ENCODE measurements at places on chromosomes 13 and 19.
A peak's percentile ranks its signal among the peaks of the same experiment; 100 is the strongest.

GRCh38 chr13:112247471-112248405 is 128.4 kb upstream of the SPACA7 start:
- DNase-seq = no peak

DNA sequence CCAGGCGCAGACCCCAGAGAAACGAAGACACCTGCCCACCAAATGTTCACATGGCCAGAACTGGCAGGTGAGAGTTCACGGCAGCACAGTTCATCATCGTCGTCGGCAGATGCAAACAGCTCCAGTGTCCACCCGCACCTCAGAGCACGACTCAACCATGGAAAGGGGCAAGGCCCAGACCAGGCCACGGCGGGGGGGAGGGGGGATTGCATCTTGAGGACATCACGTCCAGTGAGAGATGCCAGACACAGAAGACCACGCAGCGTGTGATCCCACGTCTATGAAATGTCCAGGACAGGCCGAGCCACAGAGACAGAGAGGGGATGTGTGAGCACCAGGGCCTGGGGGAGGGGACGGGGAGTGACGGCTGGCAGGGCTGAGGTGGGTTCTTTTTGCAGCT is 7.3 kb downstream of the RNF126 start:
- no peak for DNase-seq

GRCh38 chr19:56751078-56751489 is 79.5 kb upstream of the ZNF835 start:
- no peak for DNase-seq

- no peak for DNase-seq
Measured at GRCh38 chr13:113560645-113561416, 23.7 kb upstream of the TFDP1 start.

- no peak for DNase-seq
Measured at GRCh38 chr13:109297628-109298027, 488.8 kb downstream of the IRS2 start.

- no peak for DNase-seq
Measured at GRCh38 chr19:30621326-30621920, 249.2 kb downstream of the ZNF536 start.

DNA sequence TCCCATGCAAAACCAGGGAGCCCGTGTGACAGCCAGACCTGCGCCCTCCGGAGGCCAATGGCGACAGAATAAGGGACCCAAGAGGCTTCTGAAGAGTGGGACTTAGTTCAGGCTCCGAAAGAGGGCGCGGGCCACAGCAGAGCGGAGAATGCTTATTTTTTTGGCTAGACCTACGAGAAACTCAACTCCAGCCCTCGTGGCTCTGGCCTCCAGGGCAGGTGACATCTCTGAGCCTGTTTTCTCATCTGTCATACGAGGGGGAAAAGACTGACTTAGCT is 23.0 kb downstream of the DPP9 start:
- DNase-seq = no peak

DNA sequence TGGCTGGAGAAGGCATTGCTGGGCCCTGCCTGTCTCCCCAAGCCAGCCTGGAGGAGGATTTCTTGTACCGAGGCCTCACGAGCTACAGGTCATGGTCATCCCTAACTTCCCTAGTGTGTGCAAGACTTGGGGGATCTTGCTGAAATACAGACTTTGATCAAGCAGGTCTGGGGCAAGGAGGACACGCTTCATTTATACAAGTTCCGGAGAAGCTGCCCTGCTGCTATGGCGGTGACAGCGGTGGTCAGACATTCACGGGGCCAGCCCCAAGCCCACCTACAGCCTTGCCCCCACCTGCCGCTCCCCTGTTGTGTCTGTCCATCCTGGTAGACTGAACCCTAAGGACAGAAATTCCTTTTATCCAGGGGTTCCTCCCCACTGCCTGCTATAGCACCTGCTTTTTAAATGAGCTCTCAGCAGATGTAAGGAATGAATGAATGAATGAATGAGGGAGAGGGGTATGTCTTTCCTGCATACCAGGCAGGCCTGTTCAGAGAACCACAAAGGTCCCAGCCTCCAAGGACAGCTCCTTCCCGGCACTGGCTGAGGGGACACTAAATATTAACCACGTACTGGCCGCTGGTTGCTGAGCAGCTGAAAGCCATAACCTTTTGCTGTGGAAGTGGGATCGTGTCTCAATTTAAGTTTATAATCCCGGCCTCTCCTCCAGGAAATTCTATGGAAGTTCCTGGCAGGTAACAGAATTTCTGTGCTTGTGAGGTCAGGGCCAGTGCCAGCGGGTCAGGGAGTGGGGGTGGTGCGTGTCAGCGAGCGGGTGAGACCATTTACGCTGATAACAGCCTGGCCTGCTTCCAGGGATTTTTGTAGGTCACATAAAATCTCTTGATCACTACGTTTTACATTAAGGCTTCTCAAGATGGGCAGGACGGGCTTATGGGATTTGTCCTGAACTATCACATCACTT is 27.1 kb downstream of the TSSK6 start:
- DNase-seq = no peak

DNA sequence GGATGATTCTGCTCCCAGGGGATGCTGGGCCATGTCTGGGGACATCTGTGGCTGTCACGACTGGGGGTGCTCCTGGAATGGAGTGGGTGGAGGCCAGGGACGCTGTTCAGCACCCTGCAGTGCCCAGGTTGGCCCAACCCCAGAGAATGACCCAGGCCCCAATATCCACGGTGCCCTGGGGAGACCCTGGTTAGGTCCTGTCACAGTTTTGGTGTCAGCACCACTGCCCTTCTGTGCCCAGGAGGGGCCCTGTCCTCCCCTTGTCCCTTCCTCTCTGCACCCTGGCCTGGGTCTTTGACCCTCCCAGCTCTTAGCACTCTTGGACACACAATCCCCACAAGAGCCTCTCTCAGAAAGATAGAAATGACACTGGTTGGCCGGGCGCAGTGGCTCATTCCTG is 85.3 kb downstream of the GADD45B start:
- no peak for DNase-seq

- peak; percentile 55 for DNase-seq
Measured at GRCh38 chr13:98556968-98557631, 19.8 kb downstream of the STK24 start.

GRCh38 chr19:24046550-24046949 is 40.4 kb upstream of the ZNF254 start:
- no peak for DNase-seq

DNA sequence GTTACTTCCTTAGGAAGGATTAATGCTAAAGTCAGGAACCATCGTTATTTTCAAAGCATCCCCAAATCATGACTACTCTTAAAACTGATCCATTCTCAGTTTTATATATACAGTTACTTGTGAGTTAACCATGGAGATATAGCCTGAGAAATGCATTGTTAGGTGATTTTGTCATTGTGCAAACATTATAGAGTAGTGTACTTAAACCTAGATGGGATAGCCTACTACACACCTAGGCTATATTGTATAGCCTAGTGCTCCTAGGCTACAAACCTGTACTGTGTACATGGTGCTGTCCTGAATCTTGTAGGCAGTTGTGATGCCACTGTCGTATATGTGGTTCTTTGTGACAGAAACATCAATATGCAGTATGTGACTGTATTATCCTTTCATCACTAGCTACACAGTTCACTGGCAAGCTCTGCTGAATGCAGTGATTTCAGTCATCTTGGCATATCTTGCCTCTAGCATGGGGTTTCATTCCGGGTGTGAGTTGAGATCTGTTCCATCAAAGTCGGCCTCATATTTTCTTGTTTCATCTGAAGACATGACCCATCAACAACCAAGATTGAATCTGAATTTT is 45.3 kb downstream of the CDK8 start:
- no peak for DNase-seq

- no peak for DNase-seq
Measured at GRCh38 chr19:39840492-39840891, 5.7 kb downstream of the FBL start.

DNA sequence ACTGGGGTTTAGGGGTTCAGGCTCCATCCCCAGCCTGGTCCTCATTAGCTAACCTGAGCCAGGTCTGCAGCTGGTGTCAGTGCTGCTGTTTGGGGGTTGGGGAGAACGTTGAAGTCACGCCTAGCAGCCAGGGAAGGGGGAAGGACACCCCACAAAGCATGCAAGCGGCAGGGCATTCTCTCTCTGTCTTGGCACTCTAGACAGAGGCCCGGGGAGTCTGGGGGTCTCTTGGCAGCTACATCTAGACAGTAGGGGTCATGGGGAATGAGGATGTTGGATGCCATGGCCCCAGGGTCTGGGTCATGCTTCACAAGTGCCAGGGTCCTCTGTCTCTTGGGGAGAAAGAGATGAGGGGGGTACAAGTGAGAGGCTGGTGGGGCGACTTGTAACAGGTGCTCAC is 2.6 kb downstream of the ERICH4 start:
- DNase-seq = no peak

GRCh38 chr19:48290401-48290770 is 20.5 kb downstream of the ZNF114 start:
- no peak for DNase-seq

- DNase-seq = peak; percentile 84
Measured at GRCh38 chr19:23762884-23763711, 4.4 kb upstream of the ZNF681 start.

GRCh38 chr19:57675881-57676280 is 5.9 kb upstream of the ZNF551 start:
- no peak for DNase-seq

DNA sequence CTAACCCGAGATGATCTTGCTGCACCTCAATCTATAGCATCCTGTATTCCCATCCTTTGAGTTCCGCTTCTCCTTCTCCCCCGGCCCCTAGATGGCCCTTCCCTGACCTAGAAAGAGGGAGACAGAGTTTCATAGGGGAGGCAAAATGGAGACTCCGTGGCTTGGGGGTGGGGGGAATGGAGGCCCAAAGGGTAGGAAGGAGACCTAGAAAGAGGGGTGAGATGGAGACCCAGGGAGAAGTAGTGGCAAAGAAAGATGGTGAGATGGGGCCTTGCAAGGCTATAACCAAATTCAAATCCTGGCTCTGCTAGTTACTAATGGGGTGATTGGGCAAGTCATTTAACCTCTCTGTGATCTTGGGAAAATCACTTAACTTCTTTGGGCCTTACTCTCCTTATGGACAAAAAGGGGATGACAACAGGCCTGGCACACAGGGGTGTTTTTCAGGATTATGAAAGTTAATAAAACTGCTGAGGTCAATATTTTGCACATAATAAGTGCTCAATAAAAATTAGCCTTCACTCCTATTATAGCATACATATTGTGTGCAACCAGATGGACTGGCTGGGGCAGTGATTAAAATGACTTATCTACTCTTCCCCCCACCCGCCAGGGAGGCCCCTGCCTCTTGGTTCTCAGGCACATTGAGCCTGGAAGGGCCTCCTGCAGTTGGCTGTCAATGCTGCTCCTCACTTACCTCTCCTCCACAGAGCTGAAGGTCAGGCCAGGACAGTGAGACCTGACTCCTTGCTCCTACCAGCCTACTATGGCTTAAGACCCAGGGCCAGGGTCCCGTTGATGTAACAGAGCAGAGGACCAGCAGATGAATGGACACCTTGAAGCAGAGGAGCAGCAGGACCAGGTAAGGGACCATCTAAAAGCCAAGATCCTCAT is 633 bp downstream of the SPHK2 start:
- no peak for DNase-seq

DNA sequence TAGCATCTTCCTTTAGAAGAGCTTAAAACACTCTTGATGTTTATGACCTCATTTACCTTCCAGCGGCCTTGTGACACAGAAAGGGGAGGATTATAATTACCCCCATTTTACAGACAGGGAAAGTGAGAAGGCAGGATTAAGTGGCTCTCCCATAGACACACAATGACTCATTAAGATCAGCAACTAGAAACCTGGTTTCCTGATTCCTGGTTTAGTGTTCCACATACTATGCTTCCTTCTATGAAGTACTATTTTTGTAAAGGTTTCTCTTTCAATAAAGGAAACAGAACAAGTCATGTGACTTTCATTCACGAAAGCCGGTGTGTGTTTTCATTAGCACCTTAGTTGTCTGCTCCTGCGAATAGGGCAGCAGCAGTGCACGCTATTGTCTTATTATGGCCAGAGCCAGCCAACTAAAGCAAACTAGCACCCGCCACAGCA is 8.3 kb downstream of the IRS2 start:
- no peak for DNase-seq

GRCh38 chr13:93388701-93389100 is 162.1 kb downstream of the GPC6 start:
- DNase-seq = no peak

DNA sequence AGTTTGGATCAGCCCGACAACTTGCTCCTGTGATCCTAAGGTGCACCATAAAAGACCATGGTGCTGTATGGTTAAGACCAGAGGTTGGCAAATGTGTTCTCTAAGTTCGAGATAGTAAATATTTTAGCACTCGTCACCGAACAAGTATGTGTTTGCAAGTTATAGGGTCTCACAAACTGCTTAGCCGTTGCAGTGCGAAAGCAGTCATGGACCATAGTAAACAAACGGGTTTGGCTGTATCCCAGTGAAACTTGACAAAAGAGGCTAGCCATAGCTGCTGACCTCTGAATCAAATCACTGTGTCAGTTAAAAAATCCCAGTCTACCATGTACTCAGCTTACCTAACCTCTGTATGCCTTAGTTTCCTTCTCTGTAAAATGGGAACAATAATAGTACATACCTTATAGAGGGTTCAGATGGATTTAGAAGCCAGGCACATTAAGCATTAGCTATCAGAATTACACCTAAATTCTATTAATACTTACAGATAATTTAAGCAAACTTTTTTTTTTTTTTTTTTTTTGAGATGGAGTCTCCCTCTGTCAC is 72.1 kb downstream of the IPO5 start:
- no peak for DNase-seq

DNA sequence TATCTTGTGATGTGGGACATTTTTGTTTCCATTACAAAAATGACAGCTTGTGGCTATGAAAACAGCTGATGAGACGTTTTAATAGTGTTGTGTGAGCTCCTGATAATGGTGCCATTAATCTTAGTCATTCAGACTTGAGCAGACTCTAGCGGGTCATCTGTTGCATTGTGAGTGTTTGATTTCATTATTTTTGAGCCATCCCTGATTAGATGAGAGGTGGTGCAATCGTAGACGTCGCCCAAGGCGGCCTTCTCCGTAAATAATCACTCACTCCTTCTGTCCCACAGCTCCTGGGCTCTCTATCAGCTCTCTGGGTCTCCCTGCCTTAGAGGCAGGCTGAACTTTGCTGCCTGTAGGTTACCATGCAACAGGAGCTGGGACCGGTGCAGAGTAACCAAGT is 528.0 kb upstream of the SGCG start:
- no peak for DNase-seq

GRCh38 chr19:2186071-2186846 is 22.5 kb downstream of the DOT1L start:
- no peak for DNase-seq

- no peak for DNase-seq
Measured at GRCh38 chr19:35205733-35206323, 22.7 kb downstream of the FAM187B start.

DNA sequence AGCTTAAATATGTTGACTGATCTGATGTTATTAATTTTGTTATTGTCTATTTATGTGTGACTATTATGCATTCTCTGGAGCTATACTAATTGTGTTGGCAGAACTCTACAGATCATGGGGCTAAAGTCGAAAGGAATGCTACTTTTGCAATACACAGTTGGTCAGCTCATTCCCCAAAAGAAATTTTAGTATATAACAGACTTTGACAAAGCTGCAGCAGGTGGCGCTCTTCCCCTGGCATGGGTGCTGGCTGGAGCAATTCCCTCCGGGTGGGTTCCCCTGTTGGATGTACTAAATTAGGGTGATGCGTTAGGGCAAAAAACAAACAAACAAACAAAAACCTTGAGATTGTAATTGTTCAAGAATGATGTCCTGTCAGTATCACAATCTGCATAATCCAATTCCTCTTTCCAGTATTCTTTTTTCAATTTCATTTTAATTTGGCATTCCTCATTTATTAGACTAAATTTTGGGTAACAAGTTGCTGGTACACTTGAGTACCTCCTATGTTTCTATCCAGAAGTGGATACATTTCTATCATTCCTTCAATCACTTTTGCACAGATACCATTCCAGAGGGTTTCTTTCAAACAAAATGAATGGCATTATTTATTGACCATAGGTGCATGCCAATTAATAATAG is 322.8 kb upstream of the EDNRB start:
- DNase-seq = peak; percentile 3
